ENCODE measurements at places on chromosomes 12 and 14. TPM values are rescaled to one million over a fixed set of nuclear protein-coding genes. Genes with fewer than 3 reads are reported as not detected.

GRCh38 chr12:120472521-120472920, 3.0 kb upstream of the SRSF9 start:
- DNase-seq, result no peak

- no peak for DNase-seq
Observed at GRCh38 chr14:93269341-93270068, 62.4 kb downstream of the UBR7 start.

- DNase-seq, result no peak
Observed at GRCh38 chr12:49792976-49793580, 35.1 kb downstream of the NCKAP5L start.

The GTF2A1 gene
- total RNA-seq, result 18.0 TPM

DNA sequence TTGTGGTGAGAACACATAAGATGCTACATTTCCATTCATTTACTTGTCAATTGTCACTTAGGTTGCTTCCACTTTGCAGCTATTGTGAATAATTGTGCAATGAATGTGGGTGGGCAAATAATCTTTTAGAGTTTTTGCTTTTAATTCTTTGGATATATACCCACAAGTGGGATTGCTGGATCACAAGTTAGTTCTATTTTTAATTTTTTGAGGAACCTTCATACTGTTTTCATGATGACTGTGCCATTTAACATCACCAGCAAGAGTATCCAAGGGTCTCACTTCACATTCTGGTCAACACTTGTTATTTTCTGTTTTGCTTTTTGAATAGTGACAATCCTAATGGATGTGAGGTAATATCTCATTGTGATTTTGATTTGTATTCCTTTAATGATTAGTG, 10.5 kb downstream of the CLEC6A start:
- DNase-seq, result no peak

GRCh38 chr14:73370561-73370960, 87.8 kb downstream of the NUMB start:
- no peak for DNase-seq

GRCh38 chr12:111624540-111624939, 25.4 kb upstream of the ATXN2 start:
- no peak for DNase-seq

DNA sequence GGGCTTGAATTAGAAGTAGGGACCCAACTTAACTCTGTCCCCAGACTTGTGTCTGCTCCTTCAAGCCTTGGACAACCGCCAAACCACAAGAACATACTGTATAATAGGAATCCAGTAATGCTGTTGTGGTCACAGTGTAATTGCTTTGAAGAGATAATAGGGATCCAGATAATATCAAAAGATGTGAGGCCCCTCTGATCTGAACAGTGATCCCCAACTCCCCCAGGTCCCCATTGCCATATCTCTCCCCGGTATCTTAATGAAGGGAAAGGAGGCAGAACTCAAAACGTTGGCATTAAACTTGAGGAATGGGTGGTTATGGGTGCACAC, 8.5 kb upstream of the PLEKHH1 start:
- DNase-seq, result no peak

- peak; percentile 81 for DNase-seq
Observed at GRCh38 chr14:77076113-77076631, 21.9 kb upstream of the CIPC start.

GRCh38 chr12:101877806-101878242, 444 bp downstream of the DRAM1 start:
- no peak for DNase-seq
